ENCODE measurements at places on chromosomes 6 and 20.

- DNase-seq: no peak
Measured at GRCh38 chr6:154605178-154605881, 94.8 kb upstream of the CNKSR3 start.

- no peak for DNase-seq
Measured at GRCh38 chr20:8646033-8646441, 422.9 kb upstream of the PLCB4 start.

DNA sequence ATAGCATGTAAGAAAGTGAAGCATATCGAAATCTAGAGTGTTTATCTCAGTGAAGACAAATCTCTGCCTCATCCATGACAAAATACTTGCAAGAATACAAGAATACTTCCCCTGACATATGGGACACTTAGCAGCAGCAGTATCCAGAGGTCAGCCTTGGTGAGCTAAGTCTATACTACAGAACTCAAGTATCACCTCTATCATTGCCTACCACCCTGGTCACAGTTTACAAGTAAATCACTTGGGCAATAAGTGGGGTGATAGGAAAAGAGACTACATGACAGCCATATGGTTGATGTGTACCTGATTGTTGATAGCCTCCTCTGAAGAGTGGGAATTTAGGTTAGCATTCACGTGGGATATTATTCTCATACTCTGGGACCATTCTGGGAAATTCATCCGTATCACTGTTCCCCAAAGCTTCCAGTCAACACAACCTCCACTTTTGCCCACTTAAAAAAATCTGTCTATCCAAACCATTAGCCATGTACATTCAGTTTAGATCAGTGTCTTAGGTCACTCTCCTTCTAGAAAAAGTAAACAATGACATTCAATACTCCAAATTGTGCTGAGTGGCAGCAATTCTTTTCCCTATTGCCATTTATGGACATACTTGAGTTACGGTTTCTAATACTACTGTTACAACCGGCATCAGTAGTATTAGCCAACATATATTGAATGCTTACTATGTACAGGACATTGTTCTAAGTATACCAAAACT, 118.2 kb upstream of the PRSS16 start:
- DNase-seq: no peak

DNA sequence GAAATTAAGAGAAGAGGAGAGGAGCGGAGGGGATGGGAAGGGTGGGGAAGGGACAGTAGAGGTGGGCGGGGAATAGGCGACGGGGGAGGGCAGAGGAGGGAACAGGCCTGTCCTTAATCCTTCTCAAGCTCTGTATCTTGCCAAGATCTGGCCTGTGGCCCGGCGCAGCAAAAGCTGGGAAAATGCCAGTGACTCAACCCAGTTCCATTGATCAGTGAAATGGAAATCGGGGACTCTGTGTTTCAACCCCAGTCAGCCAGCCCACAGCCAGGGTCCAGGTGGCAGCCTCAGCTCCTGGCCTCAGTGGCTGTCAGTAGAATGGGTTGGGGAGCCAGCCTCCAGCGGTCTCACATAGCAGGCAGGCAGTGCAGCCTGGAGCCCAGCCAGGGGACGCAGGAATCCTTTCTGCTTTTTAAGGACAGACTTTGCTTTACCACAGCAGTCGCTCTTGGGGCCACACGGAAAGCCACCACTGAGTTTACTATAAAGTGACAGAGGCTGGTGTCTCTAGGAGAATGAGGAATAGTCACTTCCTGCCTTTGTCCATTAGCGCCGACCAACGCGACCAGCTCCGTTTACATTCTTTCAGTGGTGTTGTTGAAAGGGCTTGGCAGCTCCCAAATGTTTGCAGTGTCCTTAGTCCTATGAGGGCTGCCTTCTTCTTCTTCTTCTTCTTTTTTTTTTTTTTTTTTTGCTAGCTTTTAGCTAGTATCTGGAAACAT, 128.0 kb downstream of the RIN2 start:
- no peak for DNase-seq

DNA sequence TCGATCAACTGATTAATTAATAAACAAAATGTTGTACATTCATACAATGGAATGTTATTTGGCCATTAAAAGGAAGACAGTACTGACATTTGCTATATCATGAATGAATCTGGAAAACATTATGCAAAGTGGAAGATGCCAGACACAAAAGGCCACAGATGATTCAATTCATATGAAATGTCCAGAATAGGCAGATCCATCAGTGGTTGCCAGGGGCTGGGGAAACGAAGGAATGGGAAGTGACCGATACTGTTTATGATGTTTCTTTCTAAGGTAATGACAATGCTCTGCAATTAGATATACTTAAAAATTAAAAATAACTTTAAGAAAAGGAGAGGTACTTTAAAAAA, 37.2 kb downstream of the ELOVL5 start:
- no peak for DNase-seq

GRCh38 chr6:33288921-33289783, at the start of the genes PFDN6 and WDR46:
Gene PFDN6 (plus strand): TSS chr6:33289601. CDS start chr6:33289857, 256 bp downstream.
Gene WDR46 (minus strand): TSS chr6:33289239. CDS start chr6:33289170, 69 bp downstream.
- peak; percentile 84 for DNase-seq

- no peak for DNase-seq
Measured at GRCh38 chr6:151869787-151870186, 62.3 kb downstream of the ESR1 start.

DNA sequence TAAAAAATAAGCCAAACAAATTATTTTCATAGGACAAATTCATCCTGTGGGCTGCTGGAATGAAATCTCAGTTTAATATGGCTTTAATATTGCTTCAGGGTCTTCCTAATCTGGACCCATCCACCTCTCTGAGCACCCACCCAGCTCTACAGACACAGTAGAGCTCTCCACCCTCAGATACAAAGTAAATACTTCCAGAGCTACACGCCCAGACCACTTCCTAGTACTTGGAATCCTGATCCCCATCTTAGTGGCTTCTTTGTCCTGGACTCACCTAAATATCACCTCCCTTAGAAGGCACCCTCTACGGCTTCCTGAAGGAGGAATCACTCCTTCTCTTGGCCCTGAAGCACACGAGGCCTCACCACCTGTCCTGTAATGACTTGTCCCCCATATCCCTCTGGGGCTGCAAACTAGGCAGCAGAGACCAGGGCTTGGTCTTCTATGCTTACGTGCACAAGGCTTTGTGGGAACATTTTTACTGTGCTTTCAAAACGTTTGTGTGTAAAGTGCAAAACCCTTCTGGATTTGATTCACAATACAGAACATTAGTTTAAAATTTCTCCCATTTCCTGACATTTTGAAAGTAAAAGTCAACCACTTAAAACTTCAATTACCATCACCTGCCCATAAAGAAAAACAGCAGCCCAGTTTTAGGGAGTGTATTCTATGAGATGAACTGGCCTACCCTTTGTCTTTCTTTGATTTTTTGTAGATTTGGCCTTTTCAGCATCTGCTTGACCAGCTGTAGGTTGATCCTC, 2.4 kb downstream of the CTCFL start:
- no peak for DNase-seq

- no peak for DNase-seq
Measured at GRCh38 chr20:59984541-59984940, 26.3 kb downstream of the CDH26 start.

GRCh38 chr6:24500683-24501082, 5.9 kb downstream of the ALDH5A1 start:
- no peak for DNase-seq

GRCh38 chr6:93916716-93917115, 497.4 kb upstream of the EPHA7 start:
- no peak for DNase-seq

DNA sequence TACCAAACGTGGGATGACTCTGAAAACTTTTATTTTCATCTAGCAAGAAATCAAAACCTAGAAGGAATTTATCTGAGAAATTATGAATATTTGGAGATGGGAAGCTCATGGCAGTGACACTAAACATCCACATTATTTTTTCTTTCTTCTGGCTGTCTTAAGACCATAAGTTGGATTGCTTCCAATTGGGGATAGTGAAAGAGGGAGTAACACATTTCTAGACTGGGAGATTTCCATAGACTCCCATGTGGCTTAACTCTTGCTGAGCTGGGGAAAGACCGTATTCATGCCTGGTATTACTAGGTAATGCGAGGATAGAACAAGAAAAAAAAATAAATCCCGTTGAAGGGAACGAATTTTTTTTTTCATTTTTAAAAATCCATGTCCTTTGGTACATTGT, 120.0 kb downstream of the UTRN start:
- DNase-seq: no peak

GRCh38 chr6:155165029-155165710, 98.6 kb upstream of the CLDN20 start:
- no peak for DNase-seq

DNA sequence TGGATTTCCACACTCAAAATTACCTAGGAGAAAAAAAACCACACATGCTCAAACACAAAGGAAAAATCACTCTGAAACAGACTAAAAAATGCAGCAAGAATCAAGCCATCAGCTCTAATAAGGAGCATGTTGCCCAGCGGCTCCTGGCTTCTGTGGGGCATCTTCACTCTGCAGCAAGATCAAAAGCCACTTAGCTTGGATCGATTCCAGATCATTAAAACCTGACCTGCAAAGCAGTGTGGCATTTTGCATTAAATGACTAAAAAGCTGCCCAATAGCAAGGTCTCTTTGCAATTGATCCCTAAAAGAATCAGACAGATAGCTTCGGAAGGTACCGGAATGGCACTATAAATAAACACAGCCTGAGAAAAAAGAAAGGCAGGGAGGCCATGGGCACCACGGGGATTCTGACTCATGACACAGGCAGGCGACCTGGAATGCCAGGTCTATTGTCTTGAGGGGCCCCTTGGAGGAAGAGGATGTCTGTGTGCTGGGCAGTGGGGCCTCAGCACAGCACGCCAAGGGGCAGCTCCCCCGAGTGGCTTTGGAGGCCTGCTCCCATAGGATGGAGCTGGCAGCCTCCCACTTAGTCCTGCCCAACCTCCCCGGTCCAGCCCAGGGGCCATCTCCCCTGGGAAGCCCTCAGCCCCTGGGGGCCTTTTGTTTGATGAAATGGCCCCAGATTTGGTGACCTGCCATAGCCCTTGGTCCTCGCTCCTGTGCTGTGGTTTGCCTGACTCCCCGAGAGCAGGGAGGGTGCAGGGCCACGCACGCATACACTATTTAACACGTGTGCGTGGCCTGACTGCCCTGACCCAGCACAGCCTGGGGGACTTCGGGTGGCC, 7.6 kb downstream of the LEMD2 start:
- DNase-seq: no peak

DNA sequence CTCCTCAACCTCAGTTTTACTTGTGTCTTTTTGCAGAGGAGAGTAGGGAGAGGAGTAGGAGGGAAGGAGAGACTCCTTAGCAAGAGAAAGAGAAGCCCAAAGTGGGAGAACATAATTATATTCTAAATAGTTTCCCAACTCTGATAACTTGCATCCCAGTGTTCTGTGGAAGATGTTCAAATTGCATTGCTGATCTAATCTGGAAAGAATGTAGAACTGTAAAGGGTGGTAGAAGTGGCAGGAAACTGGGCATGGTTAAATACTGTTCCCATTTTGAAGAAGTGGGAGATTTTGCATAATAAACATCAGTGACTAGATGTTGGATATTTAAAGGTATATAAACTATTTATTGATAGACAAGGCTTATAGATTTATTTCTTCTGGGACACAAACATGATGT, 42.6 kb upstream of the HMGN3 start:
- DNase-seq: no peak

- no peak for DNase-seq
Measured at GRCh38 chr6:3164388-3164787, 7.0 kb upstream of the TUBB2A start.

DNA sequence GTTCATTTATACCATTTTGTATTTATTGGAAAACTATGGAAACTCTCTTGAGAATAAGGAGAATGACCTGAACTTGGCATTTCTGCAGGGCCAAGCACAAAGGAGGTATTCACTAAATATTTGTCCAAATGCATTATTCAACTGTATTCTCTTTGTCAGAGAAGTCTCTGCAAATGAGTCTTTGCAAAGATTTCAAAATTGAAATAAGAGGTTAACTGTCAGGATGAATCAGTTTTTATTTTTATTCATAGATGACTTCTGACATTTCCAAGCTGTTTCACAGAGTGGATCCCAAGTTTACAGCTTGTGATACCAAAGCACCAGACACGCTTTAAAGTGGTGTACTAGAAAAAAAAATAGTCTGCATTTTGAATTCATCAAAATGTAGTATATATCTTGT, 131.6 kb downstream of the UTRN start:
- no peak for DNase-seq

- DNase-seq: peak; percentile 68
Measured at GRCh38 chr6:36130667-36131510, 576 bp downstream of the MAPK13 start.

DNA sequence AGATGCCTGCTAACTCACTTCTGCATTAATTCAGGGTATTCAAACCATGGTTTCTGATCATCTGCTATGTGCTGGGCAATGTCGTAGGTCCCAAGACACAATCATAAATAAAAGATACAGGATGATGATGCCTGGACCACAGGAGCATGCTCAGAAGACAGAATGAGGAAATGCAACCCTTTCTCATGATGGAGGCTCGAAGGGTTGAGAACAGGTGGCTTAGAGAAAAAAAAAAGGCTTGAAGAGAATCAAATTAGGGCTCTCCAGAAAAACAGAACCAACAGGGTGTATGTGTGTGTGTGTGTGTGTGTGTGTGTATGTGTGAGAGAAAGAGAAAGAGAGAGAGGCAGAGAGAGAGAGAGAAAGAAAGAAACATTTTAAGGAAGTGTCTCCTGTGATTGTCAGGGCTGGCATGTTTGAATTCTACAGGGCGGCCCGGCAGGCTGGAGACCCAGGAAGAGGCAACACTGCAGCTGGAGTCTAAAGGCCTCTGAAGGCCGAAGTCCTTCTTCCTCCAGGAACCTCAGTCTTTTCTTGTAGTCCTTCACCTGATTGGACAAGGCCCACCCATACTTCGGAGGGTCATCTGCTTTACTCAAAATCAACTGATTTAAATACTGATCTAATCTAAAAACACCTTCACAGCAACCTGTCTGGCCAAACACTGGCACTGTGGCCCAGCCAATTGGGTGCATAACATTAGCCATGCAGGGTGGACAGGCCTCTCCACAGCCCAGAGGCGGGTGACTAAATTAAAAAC, 143.8 kb downstream of the ERMARD start:
- DNase-seq: no peak

DNA sequence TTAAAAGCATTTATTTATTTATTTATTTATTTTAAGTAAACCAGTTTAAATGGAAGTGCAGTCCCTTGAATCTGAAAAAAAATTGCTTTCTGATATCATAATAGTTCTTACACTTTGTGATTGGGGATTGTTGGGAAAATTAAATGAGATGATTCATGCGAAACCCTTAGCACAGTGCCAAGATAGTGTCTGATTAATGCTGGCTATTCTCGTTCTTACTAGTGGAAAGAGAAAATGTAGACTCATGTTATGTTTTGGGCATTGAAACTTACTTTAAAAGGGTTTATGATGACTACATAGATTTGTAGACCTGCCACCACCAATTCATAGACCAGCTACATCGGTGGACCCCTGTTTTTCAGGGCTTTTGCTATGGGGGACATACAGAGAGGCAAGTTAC, 229.2 kb upstream of the ZFP64 start:
- DNase-seq: no peak

DNA sequence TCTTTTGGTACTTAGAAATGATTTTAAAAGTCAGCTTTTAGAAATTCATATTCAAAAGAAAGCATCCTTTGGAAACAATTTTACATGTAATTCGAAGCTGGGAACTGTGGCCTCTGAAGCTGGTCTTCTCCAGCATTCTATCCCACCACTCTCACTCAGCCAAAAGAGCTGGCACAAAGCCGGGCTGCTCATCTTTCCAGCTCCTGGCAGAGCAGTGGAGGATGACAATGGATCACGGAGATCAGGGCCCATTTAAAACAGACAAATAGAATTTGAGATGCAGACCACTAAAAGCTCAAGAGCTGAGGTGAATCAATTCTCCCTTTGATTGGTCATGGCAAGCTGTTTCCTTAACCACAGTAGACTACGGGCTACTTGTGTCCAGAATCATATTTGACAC, 60.6 kb downstream of the OTOR start:
- no peak for DNase-seq

Measured in stimulated activated CD4-positive, alpha-beta T cell treated with anti-CD3 and anti-CD28 coated beads, Interleukin-4, amount 100 ng/mL, for 4 hours (primary cell).